ENCODE measurements at places on chromosomes 4 and X. TPM values are rescaled to one million over a fixed set of nuclear protein-coding genes. Genes with fewer than 3 reads are reported as not detected.

NAT8L gene
- 0.26 TPM for total RNA-seq

SSX2 gene
- not detected for total RNA-seq

- no peak for DNase-seq
These were observed 1049.8 kb upstream of the GRIA3 start for GRCh38 chrX:122134291-122134690.

DNA sequence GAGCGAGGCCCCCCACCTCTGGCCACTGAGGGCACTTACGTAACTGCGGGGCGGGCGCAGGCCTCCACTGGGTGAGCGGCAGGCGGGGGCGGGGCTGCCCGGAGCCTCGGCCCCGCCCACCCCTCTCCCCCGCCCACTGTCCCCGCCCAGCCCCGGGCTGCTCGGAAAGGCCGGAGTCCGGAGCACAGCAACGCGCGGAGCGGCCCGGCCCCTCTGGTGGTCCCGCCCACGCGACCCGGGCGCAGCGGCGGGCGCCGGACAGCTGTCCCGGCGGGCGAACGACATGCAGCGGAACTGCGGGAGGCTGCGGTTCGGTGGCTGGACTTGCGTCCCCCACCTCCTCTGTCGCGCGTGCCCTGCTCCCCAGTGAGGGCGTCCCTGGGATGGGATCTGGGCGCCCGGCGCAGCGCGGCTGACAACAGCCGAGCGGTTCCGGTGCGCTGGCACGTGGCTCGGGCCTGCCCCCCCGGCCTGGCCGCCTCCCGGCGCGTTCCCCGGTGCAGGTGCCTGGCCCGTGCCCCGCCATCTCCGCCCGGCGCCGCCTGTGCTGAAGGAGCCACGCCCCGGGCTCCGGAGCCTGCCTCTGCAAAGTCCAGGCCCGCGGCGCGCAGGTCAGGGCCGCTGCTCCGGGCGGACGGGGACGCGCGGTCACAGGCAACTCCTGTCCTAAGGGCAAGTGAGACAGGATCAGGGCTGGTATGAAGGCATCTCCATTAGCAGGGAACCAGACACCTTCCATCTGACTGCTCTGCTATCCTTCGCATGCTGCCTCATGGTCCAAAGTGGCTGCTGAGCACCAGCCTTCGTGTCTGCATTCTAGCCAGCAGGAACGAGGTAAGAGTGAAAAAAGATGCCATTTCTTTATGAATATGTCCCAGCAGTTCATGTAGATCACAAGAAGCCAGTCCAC lies 21.8 kb upstream of the JAKMIP1 start:
- DNase-seq: peak; percentile 15

DNA sequence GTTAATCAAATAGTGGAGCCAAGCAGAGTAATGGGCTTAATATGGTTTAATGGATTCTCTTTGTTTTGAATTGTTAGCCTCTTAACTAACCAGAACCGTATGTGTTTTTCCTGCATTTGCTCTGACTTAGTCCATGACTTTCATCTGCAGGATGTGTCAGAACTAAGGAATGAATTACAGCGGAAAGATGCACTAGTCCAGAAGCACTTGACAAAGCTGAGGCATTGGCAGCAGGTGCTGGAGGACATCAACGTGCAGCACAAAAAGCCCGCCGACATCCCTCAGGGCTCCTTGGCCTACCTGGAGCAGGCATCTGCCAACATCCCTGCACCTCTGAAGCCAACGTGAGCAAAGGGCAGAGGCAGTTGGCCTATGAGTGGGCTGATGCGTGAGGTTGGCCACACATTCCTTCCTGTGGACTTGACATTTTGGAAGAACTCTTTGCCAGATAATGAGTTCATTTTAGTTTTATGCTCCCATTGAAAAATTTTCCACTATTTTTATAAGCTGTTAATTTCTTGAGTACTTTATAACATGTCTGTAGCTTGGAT lies 9.1 kb downstream of the MED28 start:
- DNase-seq: peak; percentile 43

- no peak for DNase-seq
These were observed 566.5 kb upstream of the FRG1 start for GRCh38 chr4:189374176-189374575.

DNA sequence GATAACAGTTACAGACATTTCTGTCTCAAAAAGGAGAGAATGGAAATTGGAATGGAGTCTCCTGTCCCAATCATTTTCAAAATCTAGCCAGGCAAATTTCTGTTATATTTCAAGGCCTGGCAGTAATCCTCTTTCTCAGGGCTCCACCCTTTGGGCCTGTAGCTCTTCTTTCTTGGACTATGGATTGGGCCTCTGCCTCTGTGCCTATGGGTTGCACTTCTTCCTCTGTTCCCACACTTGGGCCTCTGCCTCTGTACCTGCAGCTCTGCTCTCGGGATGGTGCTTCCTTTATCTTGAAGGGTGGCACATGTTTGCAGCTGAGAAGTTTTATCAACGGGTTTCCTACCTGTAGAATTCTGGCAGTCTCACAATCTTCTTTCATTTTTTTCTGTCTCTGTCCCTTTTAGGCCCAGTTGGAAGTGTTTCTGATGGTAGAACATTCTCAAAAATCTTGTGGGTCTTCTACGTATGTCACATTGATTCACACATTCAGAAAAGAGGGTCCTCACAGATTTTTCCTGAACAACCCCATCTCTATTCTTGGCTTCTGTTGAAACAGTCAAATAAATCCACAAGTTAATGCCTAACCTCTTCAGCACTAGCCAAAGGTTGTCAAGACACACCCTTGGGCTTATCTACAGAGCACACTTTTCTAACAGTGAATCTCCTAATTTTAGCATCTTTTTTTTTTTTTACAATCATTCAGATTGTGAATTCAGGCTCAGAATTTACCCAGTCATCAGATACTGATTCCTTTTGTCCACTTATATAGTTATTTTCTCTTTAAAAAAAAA lies 719.0 kb downstream of the RPA4 start:
- no peak for DNase-seq
